ENCODE measurements at places on chromosomes 3 and 15.

DNA sequence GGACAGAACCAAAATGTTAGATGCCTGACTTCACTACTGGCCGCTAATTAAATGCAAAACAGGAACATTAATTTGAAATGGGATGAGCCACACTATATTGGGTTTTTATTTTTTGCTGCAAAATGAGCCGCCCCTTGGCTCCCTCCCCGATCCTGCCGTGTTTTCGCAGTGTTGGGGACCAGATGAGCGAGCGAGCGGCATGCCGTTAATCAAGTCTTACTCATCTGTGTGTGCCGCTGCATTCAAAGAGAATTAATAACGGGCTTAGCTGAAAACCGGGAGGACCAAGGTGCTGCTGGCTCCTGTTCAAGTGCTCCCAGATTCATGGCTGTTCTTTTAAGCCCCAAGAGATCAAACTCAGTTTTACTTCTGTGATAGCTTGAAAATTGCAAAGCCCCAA is 20.0 kb downstream of the TAFA4 start:
- no peak for DNase-seq

DNA sequence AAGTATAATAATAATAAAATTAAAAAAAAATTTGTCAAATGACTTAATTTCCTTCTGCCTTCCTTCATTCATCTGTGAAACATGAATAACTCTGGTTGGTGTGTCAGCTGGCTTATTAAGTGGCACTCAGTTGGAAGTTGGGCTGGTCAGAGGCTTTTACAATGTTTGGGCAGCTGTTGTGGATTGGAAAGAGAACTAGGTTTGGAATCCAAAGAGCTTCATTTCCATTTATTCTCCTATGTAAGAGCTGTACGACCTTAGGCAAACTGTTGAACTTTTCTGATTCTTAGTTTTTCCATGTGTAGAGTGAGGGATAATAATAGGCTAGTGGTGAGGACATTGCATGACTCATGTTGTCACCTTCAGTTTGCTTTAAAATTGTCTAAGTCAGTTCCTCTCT is 606.7 kb downstream of the PDCD6IP start:
- DNase-seq: no peak

- no peak for DNase-seq
Observed at GRCh38 chr3:39408493-39409372, 2.2 kb downstream of the RPSA start.

DNA sequence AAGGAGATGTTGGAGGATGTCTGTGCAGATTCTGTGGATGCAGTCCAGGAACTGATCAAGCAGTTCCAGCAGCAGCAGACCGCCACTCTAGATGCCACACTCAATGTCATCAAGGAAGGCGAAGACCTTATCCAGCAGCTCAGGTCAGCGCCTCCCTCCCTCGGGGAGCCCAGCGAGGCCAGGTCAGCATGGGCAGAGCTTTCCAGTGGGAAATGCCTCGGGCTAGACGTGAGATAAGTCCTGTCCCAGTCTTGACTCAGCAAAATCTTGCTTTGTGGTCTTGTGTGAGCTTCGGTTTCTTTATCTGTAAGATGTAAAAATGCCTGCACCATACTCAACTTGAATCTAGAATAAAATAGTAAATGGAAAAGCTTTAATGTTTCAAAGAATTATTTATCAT is 335.1 kb upstream of the UMPS start:
- DNase-seq: no peak

- no peak for DNase-seq
Observed at GRCh38 chr15:29747837-29748417, 74.3 kb downstream of the TJP1 start.

- no peak for DNase-seq
Observed at GRCh38 chr3:151859905-151860304, 13.5 kb upstream of the SUCNR1 start.

- DNase-seq: no peak
Observed at GRCh38 chr3:12986986-12987385, 86.2 kb downstream of the IQSEC1 start.

DNA sequence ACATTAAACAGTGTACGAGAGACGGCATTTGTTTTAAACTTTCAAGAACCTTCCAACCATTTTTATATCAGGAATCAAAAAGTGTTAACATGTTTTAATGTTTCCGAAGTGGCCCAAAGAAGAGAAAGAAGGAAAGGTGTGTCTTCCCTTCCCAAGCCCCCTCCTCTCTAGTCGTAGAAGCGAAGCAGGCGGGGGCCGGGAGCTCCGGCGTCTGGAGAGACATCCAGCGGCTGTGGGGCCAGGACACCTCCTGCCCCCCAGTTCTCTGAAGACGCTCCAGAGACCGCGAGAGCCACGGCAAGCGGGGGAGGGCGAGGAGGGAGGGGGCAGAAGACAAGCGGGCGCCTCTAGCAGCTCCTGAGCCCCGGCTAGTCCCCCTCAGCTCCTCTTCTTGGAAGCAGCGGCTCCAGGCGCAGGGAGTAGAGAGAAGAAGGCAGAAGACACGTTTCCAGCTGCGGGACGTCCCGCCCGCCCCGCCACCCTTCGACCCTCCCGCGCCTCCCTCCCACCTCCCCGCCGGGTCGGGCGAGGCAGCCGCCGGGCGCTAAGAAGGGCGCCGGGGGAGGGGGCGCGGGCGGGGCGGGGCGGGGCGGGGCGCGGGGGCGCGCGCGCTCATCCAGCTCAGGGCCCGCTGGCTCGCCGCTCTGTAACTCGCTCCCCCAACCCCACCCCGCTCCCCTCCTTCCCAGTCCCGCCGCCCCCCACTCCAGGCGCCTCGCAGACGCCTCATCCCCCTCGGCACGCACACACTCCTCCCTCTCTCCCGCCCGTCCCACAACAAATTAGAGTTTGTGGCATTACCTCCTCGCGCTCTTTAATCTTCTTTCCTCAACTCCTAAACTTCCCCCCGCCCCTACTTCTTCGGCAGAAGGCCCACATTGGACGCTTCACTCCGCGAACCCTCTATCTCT is at the start of gene ZBTB20:
ZBTB20 (minus strand) TSS at position 871 of the 911 bp plus-strand sequence.
- DNase-seq: peak; percentile 61

GRCh38 chr3:71725271-71725991 is at the start of gene EIF4E3:
TSS of gene EIF4E3 (minus strand) at chr3:71725402. CDS start at chr3:71725367, 35 bp downstream.
- DNase-seq: peak; percentile 1

DNA sequence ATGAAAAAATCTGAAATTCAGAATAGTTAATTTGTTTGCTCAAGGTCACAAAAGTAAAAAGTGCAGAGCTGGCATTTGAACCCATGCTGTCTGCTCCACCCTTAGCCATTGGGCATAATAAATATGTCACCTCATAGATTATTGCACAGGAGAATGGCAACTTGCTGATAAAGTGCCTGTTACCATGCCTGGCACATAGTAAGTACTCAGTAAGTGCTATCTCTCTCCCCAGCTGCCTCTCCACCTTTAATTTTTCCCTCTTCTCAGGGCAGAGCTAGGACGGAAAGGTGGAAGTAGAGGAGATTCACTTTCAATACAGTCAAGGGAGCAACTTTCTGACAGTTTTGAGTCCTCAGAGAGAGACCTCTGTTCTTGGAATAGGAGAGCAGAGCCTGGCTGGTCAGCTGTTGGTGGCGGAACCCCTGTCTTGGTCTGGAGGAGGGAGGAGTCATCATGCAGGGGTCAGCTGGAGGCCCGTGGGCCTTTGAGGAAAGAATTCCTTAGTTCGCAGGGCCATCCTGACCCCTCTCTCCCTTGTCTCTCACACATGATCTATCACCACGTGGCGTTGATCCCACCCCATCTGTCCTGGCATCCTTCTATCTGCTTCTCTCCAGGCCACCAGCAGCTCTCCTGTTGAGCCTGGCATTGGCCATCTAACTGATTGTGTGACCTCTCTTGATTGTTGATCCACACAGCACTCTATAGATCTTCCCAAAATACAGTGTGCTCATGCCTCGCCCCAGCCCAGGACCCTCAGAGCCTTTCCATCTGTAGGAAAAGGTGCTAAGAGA is 149.3 kb downstream of the RPLP1 start:
- no peak for DNase-seq

- no peak for DNase-seq
Observed at GRCh38 chr3:185758912-185759311, 65.9 kb downstream of the IGF2BP2 start.

DNA sequence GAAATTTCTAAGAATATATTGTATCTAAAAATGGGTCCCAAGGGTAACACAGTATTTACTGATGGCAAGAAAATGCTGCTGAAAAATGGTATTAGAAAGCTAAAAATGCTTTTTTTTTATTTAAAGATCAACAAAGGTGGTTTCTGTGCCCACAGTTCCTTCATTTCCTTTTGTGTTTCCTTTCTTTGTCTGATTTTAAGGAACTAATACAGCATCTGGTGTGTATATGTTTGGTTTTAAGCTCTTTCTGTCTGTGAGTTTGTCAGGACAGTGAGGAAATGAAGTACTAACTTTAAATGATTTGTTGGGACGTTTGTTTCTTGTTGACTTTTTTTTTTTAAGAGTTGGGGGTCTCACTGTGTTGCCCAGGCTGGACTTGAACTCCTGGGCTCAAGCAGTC is 38.2 kb downstream of the RASA2 start:
- no peak for DNase-seq

GRCh38 chr3:85370341-85370740 is 411.6 kb downstream of the CADM2 start:
- DNase-seq: no peak

- no peak for DNase-seq
Observed at GRCh38 chr3:124362455-124362854, 367.8 kb upstream of the UMPS start.

DNA sequence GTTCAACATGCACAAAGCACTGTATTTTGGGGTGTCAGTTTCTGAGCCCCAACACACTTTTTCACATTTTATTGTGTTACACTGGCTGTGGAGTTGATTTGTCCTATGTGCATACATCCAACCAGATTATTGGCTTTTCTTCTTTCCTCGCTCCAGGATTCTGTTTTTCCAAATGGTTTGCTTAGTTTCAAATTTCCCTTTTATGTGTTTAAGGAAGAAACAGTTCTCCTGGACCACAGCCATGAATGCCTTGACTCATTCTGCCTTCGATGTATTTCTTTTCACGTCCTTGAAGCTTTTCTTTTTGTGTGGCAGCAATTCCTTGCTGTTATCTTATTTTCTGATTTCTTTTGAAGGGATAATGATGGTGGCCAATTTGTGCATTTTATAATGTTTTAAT is 53.8 kb downstream of the CACNA2D3 start:
- no peak for DNase-seq

DNA sequence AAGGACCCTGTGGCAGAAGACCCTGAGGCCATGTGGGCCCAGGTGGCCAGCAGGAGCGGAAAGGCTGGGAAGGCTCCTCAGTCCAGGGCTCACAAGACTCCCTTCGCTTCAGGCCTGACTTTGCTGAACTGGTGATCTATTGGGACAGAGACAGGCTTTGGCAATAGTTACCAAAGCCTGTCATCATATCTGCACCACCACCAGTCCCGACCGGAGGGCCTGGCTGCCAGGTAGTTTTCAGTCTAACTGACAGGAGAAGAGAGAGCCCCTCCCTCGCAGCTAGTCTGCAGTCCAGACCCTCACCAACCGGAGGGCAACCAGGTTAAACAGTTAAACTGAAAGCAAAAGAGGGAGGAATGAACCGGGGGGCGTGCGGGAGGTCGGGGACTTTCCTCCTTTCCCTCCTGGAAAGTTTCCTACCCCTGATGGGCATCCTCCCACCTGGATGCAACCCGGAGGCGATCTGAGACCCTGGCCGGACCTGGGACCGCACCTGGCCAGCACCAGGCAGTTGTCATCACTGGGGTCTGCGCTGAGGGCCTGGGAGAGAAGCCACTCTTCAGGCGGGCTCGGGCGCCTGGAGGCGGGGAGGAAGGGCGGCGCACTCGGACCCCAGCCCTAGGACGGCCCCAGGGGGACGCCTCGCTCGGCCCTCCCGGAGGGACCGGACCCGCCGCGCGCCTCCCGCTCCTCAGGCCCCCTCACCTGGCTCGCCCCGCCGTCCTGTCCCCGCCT is 435 bp downstream of the RAB27A start:
- no peak for DNase-seq

- no peak for DNase-seq
Observed at GRCh38 chr15:42411884-42412283, 52.6 kb downstream of the CAPN3 start.

DNA sequence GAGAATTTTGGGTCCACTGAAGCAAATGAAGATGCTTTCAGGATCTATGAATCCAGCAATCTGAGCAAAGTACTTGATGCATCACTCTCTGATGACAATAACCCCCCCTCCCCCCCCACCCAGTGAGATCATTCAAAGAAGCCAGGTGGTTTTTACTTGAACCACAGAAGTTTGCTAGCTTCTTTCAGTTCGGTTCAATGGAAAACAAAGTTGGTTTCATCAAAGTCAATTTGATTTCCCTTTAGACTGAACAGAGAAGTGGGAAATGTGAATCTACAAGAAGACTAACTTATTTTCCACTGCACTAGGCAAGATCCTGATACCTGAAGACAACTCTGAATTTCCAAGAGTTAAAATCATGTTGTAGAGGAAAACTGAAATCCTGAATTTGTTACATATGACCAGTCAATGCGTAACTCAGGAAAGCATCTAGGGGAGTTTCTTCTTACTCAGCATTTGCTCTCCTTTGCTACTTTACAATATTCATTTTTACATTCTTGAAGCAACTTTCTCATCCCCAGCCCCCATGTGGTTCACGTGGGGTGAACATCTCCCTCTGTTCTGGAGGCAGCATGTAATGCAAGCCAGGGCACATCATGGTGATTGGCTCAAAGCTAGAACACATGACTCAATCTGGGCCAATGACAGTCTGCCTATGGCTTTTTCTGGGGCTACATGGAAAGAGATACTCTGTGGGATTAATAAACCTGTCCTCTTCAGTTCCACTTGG is 572.6 kb downstream of the FOXP1 start:
- DNase-seq: no peak

DNA sequence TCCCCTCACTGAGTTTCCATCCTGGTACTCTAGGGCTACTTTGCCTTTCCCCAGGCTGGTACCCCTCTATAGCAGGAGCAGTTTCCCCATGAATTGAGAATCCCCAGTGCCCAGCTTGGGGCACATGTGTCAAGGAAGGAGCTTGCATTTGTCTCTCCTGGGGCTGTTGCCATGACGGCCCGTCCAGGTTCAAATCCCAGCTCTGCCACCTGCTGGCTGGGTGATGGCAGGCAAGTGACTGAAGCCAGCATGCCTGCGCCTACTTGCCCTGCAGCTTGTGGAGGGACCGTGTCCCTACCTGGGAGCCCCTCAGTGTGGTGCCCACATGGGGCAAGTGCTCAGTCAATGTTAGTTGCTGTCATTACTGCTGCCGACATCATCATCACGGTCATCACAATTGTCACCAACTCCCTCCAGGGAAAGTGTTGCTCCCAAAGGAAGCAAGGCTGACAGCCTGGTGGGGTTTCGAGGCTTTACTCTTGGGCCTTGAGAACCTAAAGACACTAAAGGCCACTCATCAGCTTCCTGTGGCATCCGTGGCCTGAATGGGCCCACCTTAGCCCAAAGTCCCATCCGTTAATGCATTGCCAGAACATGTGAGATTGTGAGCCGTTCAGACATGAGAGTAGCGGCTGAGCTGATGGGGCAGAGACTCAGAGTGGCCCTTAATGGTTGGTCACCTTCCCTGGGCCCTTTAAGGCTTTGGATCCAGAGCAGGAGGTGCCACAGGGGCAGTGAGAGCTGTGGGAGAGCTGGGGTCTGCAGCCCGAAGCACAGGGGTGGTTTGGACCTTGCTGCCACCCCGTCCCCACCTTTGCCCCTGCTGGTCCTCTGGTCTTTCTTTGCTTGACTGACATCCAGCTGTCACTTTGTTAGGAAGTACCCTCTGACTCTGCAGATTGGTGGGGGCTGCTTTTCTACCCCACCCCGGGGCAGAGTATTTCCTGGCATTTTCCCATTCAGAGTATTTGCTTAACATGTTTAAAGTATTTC is 144.4 kb downstream of the DNAJB8 start:
- DNase-seq: peak; percentile 35

- DNase-seq: no peak
Observed at GRCh38 chr15:89197503-89197971, 23.8 kb downstream of the RLBP1 start.

- no peak for DNase-seq
Observed at GRCh38 chr3:71486831-71487230, 96.7 kb downstream of the FOXP1 start.
